ENCODE measurements at places on chromosomes 1 and 21. TPM values are rescaled to one million over a fixed set of nuclear protein-coding genes. Genes with fewer than 3 reads are reported as not detected.

SSBP3 gene
- polyA plus RNA-seq, result 5.4 TPM

GUCA2B gene
- polyA plus RNA-seq, result not detected

GJA4 gene
- not detected for polyA plus RNA-seq

CA6 gene
- 0.41 TPM for polyA plus RNA-seq

UMODL1 gene
- not detected for polyA plus RNA-seq

LRRC52 gene
- polyA plus RNA-seq, result not detected

BTG2 gene
- 176 TPM for polyA plus RNA-seq

KDF1 gene
- polyA plus RNA-seq, result 3.2 TPM

CLEC20A gene
- polyA plus RNA-seq, result 0.53 TPM

C8B gene
- polyA plus RNA-seq, result not detected

C1orf226 gene
- polyA plus RNA-seq, result not detected

SLC50A1 gene
- polyA plus RNA-seq, result 45.4 TPM

LCK gene
- 1,114 TPM for polyA plus RNA-seq

PBXIP1 gene
- polyA plus RNA-seq, result 386 TPM

RPS8 gene
- polyA plus RNA-seq, result 1,169 TPM

SELENBP1 gene
- not detected for polyA plus RNA-seq

PDZK1 gene
- polyA plus RNA-seq, result not detected

FMO2 gene
- polyA plus RNA-seq, result not detected

NTNG1 gene
- polyA plus RNA-seq, result not detected

TFF1 gene
- polyA plus RNA-seq, result not detected

LRRC53 gene
- polyA plus RNA-seq, result not detected

SPAG17 gene
- polyA plus RNA-seq, result not detected

CD164L2 gene
- polyA plus RNA-seq, result not detected

TINAGL1 gene
- polyA plus RNA-seq, result not detected

ADARB1 gene
- polyA plus RNA-seq, result 2.8 TPM

ITLN2 gene
- not detected for polyA plus RNA-seq

CRABP2 gene
- not detected for polyA plus RNA-seq

HUNK gene
- not detected for polyA plus RNA-seq

ZNF593OS gene
- polyA plus RNA-seq, result 0.53 TPM

GPR37L1 gene
- 0.09 TPM for polyA plus RNA-seq

LCE1D gene
- polyA plus RNA-seq, result not detected

VPS13D gene
- polyA plus RNA-seq, result 9.5 TPM

BNIPL gene
- polyA plus RNA-seq, result 0.23 TPM

AIRE gene
- polyA plus RNA-seq, result 0.09 TPM

BSND gene
- polyA plus RNA-seq, result not detected

TPTE gene
- polyA plus RNA-seq, result not detected

ACKR1 gene
- polyA plus RNA-seq, result not detected

CRYBG2 gene
- 1.3 TPM for polyA plus RNA-seq

NPHS2 gene
- not detected for polyA plus RNA-seq

HTR6 gene
- polyA plus RNA-seq, result not detected

NBPF4 gene
- polyA plus RNA-seq, result not detected

RPTN gene
- polyA plus RNA-seq, result not detected

CFAP45 gene
- 0.52 TPM for polyA plus RNA-seq

AMY1C gene
- not detected for polyA plus RNA-seq

LRRC7 gene
- not detected for polyA plus RNA-seq

PEX10 gene
- polyA plus RNA-seq, result 6.3 TPM

ANGPTL1 gene
- polyA plus RNA-seq, result not detected

IL19 gene
- not detected for polyA plus RNA-seq

CNR2 gene
- not detected for polyA plus RNA-seq

ECM1 gene
- polyA plus RNA-seq, result not detected

FBXO28 gene
- 16.2 TPM for polyA plus RNA-seq

SLC1A7 gene
- polyA plus RNA-seq, result not detected

CFAP74 gene
- polyA plus RNA-seq, result not detected

VHLL gene
- not detected for polyA plus RNA-seq

ZNF683 gene
- polyA plus RNA-seq, result not detected
